Stimulated activated CD4-positive, alpha-beta T cell treated with anti-CD3 and anti-CD28 coated beads, Interleukin-1b, Interleukin-23, amount 100 ng/mL, for 24 hours (primary cell): ENCODE measurements at places on chromosomes 6 and 20.

GRCh38 chr6:80465513-80465912, 359.0 kb downstream of the BCKDHB start:
- no peak for DNase-seq

- no peak for DNase-seq
Measured at GRCh38 chr20:50285376-50286173, 94.9 kb downstream of the CEBPB start.

- no peak for DNase-seq
Measured at GRCh38 chr20:4195499-4195898, 180.1 kb upstream of the RNF24 start.

GRCh38 chr6:162260027-162260426, 467.5 kb downstream of the PRKN start:
- no peak for DNase-seq
